ENCODE measurements at places on chromosomes 16 and 17.

GRCh38 chr17:64040206-64040605 is 19.8 kb upstream of the ICAM2 start:
- no peak for DNase-seq

GRCh38 chr16:72961115-72961832 is 86.7 kb downstream of the ZFHX3 start:
- DNase-seq: no peak

DNA sequence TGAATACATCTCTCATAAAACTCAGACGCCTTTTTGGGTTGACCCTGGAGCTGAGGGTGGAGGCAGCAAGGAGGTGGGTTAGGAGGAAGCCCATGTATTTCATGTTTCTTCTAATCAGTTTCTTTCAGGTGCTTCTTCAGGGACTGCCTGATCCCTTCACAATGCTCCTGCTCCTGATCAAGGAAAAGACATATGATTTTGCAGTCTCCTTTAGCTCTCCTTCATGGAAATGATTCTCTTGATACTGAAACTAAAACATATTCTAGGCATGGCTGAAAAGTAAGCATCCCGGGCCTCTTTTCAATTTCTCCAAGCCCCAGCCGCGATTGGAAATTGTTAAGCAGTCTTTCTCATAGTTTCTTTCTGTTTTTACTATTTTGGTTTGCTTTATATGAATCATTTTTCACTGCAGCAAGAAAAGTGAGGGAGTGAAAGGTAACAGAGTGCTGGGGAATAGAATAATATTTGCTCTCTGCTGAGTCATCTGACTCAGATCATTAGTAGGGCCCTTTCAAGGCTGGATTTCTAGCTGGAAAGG is 730.7 kb downstream of the CDH11 start:
- DNase-seq: no peak

- no peak for DNase-seq
Measured at GRCh38 chr16:12681653-12682052, 122.0 kb downstream of the CPPED1 start.

DNA sequence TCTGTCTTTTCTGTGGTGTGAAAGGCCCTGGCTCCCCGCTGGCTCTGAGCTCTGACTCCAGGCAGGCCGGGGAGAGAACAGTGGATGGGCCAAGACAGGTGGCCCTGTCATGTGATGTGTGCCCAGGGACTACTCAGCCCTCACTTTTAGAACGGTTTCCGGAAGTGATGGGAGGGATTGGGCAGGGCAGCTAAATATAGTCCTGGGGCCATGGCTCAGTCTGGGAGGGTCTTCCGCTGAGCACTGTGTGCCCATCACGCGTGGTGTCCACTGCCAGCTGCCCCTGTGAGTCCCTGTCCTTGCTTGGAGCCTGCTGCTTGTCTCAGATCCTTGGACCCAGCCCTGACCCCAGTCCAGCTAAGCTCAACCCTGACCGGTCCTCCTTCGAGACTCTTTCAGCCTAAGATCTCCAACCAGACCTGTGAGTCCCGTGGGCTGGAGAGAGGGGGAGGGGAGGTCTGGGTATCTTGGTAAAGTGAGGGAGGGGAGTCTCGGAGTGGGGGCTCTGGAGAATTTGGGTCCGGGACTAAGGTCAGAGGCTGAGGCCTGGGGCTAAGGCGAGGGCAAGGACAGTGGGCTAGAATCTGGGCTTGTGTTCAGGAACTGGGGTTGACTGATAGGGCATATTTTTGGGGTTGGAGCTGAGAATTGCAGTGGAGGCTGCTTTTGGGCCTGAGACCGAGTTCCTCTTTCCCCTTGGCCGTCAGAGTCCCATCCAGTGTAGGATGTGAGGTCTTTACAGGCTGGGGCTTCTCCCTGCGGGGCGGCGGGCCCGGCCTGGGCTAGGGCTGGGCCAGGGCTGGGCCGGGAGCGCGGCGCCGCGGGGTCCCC is at the start of gene TRIM72:
Gene TRIM72 (plus strand): TSS at position 243 of the 831 bp plus-strand sequence. CDS start 620 bp downstream, outside the sequence.
- DNase-seq: no peak

DNA sequence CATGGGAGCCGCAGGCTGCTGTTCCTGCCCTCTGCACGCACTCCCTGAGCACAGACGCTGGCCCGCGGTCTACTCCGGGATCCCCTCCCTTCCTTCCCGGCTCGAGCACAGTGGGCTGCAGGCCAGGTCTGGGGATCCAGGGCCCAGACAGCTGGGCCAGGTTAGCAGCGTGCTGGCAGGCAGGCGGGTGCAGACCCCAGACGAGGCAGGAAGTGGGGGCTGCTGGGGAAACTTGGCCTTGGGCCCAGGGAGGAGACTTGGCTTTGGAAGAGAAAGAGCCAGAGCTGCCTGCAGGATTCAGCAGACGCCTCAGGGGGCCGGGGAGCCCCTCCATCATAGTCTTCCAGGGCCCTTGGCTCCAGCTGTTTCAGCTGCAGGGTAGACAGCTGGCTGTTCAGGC is 30.2 kb upstream of the ABCC3 start:
- no peak for DNase-seq

GRCh38 chr17:8162997-8163977 is 539 bp upstream of the VAMP2 start:
- peak; percentile 47 for DNase-seq

- DNase-seq: no peak
Measured at GRCh38 chr17:77580531-77581270, 377.8 kb upstream of the TNRC6C start.

DNA sequence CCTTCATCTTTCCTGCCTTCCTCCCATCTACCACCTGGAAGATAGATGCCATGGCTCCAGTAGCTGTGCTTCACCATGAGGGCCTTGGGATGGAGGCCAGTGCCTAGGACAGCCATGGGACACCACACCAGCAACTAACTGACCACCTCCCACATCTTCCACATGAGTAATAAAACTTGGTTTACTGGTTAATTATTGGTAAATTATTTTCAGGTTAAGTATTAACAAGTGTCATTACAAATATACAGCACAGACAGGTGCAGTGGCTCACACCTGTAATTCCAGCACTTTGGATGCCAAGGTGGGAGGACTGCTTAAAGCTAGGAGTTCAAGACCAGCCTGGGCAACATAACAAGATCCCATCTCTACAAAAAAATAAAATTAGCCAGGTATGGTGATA is 14.0 kb downstream of the CDIP1 start:
- no peak for DNase-seq

DNA sequence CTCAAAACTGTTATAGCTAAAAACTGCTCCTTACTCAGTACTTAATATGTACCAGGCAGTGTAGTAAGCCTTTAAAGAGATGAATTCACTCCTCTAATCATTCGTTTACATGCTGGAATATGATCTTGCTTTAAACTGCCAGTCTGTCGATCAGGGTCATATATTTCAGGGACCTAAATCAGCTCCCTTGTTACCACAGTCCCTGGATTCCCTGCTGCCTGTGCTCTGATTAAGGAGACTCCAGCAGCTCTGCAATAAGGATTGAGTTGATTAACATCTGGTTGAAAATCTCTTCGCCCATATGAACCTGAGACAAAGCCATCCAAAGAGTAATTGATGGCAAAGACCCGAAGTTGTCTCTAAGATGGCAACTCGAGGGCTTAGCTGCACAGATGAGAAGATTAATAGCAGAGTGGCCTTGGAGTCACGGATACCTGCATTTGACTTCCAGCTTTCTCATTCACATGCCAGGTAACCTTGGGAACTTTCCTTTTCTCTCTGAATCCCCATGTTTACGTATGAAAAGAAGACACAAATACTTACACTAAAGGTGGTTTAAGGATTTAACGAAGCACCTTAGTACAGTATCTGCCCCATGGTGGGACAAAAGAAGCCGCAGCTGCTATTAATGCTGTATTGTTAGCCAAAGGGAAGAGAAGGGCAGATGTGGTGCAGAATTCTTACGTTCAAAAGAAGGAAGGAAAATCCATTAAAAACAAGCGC is 68.2 kb downstream of the VAT1L start:
- DNase-seq: no peak

- no peak for DNase-seq
Measured at GRCh38 chr17:82447876-82448275, 2.7 kb downstream of the CYBC1 start.

DNA sequence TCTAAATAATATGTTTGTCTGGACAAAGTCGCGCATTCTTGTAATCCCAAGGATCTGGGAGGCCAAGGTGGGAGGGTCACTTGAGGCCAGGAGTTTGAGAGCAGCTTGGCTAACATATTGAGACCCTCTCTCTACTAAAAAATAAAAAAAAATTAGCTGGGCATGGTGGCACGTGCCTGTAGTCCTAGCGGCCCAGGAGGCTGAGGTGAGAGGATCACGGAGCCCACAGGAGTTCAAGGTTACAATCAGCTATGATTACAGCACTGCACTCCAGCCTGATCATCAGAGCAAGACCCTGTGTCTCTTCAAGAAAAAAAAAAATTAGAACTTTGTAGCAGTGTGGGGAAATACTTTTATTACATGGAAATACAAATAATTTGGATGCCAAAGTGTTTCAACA is 6.1 kb upstream of the CHST6 start:
- no peak for DNase-seq

DNA sequence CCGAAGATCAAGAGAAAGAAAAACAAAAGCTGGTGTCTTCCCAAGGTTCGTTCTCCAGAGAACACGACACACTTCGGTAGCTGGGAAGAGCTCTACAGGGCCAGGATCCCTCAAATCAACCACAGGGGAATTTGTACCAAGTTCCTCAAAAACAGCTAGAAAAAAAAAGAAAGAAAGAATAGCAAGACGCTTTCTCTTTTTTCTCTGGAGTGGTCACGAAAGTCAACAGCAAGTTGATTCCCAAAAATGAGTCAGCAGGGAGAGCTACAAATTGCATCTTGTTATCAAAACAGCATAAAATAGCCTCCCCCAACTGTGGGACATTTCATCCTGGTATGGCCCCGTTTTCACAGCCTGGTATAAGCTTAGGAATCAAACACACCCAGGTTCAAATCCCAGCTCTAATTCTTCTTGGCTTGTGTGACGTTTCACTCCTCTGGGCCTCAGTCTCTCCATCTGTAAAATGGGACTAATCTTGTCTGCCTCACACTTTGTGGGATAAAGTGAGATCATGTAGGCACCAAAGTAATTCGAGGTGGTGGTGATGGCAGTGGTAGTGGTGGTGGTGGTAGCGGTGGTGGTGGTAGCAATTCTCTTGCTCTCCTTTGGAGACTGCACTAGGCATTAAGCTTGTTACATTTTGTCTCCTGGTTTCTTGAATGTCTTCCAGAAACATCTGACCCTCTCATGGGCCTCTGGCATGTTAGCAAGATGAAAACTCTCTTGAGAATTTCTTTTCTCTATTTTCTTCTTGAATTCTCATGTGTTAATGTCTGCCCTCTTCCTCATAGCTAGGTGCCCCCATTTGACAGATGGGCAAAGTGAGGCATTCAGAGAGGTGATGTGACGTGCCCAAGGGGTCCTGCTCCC is 988 bp upstream of the IL21R start:
- no peak for DNase-seq

DNA sequence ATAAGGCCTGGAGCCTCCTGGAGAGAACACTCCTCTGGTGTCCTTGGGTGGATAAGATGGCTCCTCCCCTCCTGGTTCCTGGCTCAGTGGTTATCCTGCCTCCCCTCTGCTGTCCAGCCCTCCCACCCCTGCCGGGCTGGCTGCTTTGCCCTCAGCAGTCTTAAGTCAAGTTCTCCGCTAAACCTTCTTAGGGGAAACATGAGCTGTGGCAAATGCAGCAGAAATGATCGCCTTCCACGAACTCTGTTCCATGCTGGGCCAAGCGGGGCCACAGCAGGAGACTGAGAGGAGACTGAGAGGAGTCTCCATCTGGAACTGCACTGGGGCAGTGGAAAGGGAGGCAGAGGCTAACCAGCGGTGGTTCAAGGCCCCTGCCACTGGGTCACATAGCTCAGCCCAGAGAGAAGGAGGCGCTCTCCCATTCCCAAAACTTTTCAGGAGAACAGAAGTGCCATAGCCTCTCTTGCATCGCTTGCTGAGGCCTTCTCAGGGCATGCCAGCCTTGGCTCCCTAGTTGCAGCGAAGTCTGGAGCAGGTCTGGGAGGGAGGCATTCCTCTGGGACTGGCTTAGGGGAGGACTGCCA is 26.9 kb downstream of the TNS4 start:
- DNase-seq: no peak

- no peak for DNase-seq
Measured at GRCh38 chr17:34411646-34412421, 48.8 kb upstream of the CCL1 start.

DNA sequence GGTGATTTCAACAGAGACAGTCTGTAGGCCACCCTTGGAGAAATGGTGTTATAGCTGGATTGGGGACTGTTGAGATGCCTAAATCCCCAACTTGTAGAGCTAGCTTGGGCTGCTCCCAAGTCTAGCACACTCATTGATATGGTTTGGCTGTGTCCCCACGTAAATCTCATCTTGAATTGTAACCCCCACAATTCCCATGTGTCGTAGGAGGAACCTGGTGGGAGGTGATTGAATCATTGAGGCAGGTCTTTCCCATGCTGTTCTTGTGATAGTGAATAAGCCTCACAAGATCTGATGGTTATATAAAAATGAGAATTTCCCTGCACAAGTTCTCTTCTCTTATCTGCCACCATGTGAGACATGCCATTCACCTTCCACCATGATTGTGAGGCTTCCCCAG is 536.0 kb downstream of the CDH13 start:
- DNase-seq: no peak

- no peak for DNase-seq
Measured at GRCh38 chr17:50848711-50849110, 13.3 kb downstream of the WFIKKN2 start.

DNA sequence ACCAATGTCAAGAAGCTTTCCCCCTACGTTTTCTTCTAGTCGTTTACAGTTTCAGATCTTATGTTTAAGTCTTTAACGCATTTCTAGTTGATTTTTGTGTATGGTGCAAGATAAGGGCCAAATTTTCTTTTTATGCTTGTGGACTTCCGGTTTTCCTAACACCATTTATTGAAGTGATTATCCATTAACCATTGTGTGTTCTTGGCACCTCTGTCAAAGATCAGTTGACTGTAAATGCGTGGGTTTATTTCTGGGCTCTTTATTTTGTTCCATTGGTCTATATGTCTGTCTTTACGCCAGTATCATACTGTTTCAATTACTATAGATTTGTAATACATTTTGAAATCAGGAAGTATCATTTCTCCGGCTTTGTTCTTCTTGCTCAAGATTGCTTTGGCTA is 49.5 kb downstream of the CEP112 start:
- DNase-seq: no peak

DNA sequence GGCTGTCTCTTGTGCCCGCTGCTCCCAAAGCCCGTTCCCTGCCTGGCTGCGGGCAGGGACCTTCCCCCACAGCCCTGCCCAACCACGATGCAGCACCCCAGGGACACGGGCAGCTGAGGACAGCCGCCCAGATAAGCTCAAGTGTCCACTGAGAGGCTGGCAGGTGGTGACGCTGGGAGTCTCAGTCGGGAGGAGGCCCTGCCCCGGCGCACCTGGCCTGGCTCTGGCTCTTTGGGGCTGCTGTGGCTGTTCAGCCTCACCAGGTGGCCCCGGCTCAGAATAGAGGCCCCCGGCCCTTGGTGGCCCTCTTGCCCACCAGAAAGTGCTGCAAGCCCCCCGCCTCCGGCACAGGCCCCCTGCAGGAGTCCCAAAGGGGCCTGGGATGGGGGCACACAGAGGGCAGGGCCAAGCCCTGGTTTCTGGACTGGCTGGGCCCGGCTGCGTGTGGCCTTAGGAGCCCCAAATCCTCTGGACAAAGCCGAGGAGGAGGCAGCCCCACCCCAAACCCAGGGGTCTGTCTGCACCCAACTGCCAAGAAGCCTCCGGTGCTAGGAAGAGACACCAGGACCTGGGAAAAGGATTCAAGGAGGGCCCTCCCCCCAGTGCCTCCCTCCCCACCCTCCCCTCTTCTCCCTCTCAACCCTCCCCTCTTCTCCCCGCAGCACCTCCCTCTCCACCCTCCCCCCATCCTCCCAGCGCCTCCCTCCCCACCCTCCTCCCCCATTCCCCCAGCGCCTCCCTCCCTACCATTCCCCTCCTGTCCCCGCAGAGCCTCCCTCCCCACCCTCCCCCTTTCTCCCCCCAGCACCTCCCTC is 5.3 kb downstream of the NTHL1 start:
- DNase-seq: no peak
